ENCODE measurements at places on chromosomes 4 and X.
A peak's percentile ranks its signal among the peaks of the same experiment; 100 is the strongest.

DNA sequence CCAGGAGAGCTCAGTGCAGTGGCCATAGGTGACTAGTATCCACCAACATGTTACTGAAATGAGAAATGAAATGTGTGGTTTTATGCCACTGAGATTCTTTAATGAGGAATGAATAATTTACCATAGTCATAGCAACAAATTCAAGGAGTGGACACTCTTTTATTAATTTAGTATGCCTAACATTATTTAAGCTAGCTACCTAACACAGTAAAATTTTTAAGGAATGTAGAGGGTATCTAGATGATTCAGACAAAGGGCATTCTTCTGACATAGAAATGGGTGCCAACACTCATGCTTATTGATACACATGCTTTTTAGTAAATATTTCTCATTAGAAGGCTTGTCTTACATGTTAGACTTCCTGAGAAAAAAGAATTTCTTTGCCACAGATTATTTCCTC lies 33.3 kb upstream of the SULT1B1 start:
- DNase-seq, result no peak

DNA sequence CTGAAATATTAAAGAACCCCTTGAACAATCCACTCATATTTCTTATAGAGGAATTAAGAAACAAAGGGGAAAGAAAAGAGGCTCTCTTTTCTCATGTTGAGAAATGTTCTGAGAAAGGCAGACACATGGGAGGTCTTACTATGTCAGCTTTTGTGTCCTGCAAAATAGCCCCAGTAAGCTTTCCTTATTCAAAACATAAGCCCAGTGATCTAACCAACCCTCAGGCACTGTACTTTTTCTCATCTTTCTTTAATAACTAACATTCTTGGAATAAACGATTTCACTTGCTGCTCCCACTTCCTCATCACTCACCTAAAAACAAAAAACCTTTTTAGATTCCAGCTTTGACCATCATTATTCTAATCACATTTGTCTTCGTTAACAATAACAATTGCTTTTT lies 115.9 kb downstream of the GLRA3 start:
- DNase-seq, result no peak

DNA sequence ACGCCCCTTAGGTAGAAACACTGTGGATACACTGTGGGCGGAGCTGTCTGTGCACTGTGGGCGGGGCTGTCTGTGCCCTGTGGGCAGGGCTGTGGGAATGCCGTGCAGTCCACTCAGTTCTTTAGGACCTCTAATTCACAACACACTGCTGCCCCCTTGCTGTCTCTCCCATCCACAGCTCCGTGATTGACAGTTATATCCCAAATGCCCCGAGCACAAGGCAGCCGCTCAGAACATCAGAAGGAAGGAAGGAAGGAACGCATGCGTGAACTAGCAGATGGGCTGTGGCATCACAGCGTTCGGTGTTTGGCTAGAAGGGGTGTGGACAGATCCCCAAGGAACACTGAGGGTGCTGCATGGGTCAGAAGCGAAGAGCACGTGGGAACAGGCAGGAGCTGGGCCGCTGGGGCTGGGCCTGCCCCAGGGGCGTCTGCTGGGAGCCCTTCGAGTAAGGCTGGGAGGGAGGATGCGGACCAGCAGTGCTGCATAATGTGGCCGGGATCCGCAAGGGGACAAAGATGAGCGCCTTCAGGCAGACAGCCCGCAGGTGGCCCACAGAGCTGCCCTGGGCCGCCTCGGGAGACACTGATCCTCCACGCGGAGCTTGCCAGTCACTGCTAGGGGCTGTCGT lies 29.8 kb downstream of the ACOX3 start:
- no peak for DNase-seq

DNA sequence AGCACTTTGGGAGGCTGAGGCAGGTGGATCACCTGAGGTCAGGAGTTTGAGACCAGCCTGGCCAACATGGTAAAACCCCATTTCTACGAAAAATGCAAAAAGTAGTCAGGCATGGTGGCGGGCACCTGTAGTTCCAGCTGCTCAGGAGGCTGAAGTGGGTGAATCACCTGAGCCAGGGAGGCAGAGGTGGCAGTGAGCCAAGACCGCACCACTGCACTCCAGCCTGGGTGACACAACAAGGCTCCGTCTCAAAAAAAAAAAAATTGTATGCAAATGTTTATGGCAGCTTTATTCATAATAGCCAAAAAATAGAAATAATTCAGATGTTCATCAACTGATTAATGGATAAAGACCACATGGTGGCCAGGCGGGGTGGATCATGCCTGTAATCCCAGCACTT lies 9.8 kb upstream of the NOCT start:
- DNase-seq, result no peak

- no peak for DNase-seq
Observed at GRCh38 chr4:13626492-13627177, 890 bp downstream of the BOD1L1 start.

DNA sequence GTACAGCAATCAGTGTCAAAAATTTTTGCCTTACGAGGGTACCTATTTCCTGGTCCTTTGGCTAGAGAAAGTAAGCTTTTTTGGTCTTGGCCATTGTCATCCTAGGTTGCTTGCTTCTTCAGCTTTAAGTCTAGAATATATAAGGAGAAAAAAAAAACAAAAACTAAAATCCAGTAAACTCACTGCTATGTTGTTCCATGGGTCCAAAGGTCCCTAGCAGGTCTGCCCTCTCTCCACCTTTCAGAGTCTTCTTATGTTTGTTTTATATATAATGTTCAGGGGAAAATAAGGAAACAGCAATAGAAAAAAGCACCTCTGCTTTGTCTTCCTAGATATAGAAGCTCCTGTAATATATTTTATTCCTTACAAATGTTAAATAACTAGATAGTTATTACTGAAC lies 18.1 kb upstream of the BMP2K start:
- no peak for DNase-seq

DNA sequence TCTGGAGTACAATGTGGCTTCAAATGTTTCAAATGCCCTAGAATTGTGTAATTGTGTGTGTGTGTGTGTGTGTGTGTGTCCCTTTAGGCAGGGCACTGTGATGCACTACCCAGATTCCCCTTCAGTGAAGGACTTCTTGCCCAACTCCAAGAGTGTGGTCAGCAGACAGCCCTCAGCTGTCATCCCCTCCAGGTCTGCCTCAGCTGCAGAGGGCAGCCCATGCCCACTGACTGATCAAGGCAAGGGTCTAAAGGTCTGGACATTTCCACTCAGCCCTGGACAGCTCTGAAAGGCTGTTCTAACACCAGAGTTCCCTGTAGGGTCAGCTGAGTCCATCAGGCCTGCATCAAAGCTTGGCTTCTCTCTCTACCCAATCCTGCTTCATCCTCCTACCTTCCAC lies 83.9 kb upstream of the USP9X start:
- DNase-seq, result no peak

GRCh38 chr4:129231945-129232588 lies 136.1 kb downstream of the C4orf33 start:
- DNase-seq, result no peak

DNA sequence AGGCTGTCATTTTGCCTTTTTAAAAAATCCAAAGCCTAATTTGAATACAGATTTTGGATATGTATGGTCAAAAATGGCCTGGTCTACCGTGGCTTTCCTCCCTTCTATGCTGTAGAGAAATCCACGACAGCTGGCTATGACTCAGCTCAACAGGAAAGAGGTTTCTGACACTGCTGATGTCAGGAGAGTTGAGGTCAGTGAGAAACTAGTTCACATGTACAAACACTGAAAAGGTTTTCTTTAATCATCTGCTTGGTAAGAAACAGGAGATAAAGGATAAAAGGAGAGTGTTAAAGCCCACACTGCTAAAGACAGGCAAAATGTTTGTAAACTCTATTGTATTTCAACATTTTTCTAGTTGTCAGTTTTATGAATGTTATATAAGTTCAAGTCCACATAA lies 113.9 kb downstream of the NYX start:
- peak; percentile 22 for DNase-seq

- DNase-seq, result peak; percentile 70
Observed at GRCh38 chr4:25310066-25310802, 2.3 kb upstream of the ZCCHC4 start.

- DNase-seq, result no peak
Observed at GRCh38 chr4:138259271-138259670, 17.1 kb upstream of the SLC7A11 start.

DNA sequence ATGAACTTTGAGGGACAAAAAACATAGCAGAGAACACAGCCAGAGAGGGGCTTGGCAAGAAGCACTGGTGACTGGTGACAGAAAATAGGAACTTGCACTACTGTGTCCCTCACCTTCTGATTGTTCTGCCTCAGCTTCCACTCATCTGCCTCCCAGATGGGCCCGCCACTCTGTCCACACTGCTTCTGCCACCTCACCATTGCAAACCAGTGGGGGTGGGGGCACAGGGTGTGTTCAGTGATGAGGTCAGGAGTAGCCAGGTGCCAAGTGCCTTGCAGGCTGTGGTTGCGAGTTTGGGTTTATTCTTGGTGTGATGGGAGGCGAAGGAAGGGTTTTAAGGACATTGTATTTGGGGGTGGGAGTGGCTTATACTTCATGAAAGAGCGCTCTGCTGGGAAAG lies 9.1 kb upstream of the UBA1 start:
- no peak for DNase-seq

DNA sequence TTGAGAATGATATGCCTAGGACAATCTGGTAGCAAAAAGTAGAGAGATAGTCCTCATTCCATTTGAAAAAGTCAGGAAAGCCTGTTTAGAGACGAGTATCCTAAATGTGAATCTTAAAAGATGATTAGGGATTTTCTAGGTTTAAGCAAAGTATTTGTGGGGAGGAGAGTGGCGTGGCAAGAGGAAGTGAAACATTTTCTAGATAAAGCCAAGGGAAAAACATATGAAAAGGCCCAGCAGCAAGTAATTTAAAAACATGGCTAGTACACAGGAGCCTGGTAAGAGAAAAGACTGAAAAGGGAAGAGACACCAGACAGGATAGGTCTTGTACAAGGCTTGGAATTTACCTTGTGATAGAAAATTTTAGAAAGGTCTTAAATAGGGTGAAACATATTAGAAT lies 45.9 kb downstream of the CORIN start:
- DNase-seq, result no peak

GRCh38 chrX:37961118-37961517 lies 45.2 kb upstream of the SYTL5 start:
- DNase-seq, result no peak

DNA sequence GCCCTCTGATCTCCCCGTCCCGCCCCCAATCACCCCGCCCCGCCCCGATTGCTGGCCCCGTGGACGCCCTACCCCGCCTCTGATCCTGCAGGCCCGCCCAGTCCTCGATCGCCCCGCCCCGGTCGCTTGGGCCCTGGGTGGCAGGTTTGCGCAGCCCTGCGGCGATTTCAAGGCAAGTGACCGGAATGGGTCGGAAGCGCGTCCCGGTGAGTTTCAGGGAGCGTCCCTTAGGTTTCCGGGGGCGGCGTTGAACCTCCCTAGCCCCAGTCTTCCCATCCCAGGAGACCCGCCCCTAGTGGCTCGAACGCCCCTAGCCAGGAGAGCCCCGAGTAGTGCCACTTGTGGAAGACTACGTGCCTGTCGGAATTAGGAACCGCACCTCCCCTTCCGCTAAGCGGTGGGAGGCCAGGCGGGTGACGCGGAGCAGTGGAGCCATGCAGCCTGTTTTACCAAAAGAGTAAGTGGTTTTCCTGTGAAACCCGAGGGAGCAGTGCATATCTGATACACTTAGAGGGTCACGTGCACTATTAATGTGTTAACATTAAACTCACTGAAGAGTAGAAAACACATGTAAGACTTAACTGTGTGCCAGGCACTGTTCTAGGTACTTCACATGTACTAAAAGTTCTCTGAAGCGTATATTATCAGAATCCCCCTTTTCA lies 354 bp upstream of the TEC start:
- DNase-seq, result peak; percentile 71

DNA sequence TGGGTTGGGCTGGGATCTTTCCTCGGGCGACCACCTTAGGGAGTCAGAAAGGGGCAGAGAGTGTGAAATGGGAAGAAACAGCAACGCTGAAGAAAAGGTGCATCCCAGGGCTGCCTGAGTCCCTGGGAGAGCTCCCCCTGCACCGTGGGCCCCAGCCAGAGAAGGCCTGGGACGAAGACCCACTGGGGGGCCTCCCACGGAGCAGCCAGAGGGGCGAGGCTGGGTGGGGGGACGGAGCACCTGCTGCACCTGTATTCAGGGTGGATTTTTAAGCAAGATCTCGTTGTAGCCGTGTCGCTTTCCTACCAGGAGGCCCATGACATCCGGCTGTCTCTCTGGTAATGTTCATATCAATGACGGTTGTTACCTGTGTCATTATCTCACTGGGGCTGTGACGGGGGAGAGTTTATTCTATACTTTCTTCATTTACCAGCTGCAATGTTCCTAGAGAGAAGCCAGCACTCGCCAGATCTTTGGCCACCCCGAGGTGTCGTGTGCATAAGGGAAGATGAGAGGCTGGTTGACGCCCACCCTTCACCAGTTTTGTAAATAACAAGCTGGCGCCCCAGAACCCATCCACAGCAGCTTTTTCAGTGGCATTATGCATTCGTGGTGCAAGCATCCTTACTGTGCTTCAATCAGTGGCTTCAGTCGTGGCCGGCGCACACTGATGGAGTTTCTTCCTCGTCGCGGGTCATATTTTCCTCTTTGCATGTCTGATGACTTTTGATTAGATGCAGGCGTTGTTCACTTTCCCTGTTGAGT lies 5.6 kb upstream of the PCGF3 start:
- DNase-seq, result no peak

GRCh38 chr4:150983851-150984250 lies 31.2 kb downstream of the LRBA start:
- DNase-seq, result no peak

DNA sequence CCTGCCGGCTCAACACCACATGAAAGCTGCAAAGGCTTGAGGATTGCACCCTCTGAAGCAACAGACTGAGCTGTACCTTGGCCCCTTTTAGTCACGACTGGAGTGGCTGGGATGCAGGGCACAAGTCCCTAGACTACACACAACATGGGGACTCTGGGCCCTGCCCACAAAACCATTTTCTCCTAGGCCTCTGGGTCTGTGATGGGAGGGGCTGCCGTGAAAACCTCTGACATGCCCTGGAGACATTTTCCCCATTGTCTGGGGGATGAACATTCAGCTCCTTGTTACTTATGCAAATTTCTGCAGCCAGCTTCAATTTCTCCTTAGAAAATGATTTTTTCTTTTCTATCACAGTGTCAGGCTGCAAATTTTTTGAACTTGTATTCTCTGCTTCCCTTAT lies 123.5 kb upstream of the SMARCAD1 start:
- DNase-seq, result no peak

GRCh38 chr4:47737326-47737725 lies 100.5 kb downstream of the CORIN start:
- DNase-seq, result no peak

GRCh38 chrX:69504626-69505612 lies 793 bp downstream of the NALF2 start:
- no peak for DNase-seq

GRCh38 chrX:110992611-110993010 lies 103.4 kb upstream of the PAK3 start:
- no peak for DNase-seq

Data from GM12864 (cell line).